Left ventricle myocardium inferior (tissue), 1 donor: ENCODE measurements at places on chromosomes 2 and 18.

- DNase-seq: peak; percentile 33
These were observed 73.0 kb upstream of the KCTD1 start for GRCh38 chr18:26621161-26622026.

DNA sequence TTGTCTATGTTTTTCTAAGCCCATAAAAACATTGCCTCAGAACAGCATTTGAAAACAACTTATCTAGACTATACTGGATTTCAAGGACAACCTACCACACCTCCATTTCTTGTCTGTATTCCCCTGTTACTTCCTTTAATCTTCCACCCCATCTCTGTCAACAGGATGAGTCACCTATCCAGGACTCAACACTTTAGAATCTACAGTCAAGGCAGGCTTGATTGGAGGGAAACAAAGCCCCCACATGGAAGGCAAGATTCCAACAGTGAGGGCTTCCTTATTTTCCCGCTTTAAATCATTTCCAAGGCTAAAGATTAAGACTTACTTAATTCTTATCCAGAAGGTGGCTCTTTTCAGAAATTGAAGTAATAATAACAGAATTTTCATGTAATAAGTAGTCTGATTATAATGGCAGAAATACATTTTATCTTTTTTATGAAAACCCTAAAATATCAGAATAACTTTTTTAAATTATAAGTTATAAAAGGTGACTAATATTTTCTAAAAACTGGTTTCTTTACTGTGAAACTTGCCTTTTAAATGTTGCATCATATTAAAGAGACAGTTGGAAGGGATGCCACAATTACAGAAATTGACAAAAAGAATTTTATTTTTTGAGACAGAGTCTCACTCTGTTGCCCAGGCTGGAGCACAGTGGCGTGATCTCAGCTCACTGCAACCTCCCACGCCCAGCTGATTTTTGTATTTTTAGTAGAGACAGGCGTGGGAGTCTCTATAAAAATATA, 138.7 kb upstream of the CCDC150 start:
- no peak for DNase-seq

- no peak for DNase-seq
These were observed 245.1 kb downstream of the LRRTM1 start for GRCh38 chr2:80059447-80059846.

DNA sequence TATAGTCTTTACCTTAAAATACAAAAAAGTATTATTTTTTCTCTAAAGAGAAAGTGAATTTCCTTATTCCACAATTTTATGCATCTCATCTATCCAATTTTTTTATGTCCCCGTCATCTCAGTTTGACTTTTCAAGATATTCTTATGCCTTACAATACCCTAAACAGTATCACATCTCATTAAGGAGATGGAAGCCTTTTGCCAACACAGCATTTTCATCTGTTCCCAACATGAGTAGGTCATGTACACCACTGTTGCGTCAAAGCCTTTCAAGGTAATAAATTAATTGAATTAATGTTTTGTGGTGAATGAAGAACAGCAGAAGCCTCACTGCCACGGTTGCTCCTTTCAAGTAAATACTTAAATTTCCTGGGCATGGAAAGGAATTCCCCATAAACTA, 299.4 kb downstream of the EPHA4 start:
- no peak for DNase-seq

GRCh38 chr2:140349695-140350094, 1569.5 kb upstream of the NXPH2 start:
- no peak for DNase-seq

DNA sequence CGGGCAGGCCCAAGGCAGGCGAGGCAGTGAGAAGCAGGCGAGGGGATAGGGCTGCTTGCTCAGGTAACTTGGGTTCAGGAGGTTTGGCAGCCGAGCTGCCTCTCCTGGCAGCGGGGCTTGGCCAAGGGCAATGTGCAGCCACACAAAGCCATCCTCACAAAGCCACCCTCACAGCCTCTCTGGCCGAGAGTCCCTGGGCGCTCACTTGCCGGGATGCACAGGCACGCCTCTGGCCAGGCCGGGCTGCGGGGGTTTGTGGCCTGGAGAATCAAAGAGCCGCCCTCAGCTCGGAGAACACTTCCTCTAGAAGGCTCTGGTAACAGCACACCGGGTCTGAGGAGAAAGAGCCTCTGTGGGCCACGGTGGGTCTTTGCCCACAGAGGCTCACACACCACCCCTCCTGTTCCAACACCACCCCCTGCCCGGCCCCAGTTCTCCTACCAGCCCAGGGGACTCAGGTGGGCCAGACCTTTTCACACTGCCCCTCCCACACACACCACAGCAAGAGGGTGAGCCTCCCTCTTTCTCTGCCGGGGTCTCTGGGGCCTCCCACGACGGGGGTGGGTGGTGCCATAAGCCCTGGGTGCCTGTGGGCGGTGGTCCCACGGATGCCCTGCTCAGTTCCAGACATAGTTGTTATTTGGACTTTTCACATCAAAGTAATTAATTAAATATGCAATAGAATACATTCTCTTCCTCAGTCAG, 186.9 kb downstream of the ZFP36L2 start:
- DNase-seq: no peak

DNA sequence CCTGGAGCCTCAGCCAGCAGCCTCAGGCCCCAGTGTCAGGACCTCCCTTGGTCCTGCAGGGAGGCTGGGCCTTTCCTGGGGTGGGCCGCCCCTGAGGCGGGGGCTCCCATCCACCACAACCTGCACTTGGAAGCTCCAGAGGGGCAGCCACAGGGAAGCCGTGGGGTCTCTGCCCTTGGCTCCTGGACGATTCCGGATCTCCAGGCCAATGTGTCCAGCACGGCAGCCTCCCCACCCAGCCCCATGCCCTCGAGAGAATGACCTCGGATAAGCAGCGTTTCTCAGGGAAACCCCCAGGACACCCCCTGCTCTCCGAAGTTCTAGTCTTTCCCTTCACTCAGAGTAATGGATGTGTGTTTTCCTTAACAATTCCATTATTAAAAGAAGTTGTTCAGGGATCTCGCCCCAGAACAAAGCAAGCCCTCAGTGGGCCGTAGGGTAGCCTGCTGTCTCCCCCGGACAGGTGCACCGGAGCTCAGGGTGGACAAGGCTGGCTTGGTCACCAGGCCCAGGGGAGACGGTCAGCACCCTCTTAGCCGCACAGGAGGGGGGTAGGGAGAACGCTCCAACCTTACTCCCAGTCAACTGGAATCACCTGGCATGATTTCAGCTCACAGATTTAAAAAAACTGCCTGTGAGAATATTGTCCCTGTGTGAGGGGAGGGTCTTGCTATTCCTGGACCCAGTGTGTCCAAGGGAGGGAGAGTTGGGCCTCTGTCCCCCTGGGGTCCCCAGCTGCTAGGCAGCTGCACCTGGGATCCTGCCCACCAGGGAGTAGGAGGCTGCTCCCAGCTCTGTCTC, 72.2 kb upstream of the OTOS start:
- DNase-seq: no peak

DNA sequence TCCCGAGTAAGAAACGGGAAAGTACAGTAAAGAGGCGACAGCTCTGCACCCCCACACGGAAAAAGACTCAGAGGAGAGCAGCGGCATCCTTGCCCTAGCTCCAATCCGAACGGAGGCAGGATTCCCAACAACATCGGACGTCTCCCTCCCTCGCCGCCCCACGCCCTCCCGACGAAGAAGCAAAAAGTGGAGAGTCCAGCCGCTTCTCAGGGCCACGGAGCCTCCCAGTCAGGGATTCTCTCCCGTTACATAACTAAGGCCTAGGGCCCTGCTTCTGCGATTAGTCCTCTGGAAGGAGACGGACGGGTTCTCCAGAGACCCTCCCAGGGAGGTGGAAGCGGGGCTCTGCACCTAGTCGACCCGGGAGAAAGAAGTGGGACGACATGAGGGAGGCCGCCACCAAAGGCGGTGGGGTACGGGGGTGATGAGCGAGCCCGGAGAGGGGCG, 587 bp downstream of the SUMO1 start:
- peak; percentile 18 for DNase-seq

GRCh38 chr18:49364821-49365220, 95.6 kb downstream of the DYM start:
- DNase-seq: no peak

DNA sequence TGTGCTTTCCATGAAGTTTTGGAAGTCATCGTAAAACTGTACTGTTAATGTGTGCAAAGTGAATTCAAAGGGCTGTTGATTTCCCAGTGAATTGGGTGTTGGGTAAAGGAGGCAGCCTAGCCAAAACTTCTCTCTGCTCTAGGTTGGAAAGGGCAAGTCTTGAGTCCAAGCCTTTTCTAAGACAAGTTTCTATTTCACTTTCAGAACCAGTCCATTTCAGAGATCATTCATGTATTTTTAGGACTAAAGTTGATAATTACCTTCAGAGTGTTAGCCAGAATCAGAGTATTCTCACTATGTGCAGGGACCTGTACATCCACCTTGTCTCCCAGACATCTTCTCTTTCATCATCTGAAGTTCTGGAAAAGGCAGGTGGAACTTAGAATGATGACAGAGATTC, 636.1 kb upstream of the KLHL29 start:
- no peak for DNase-seq

DNA sequence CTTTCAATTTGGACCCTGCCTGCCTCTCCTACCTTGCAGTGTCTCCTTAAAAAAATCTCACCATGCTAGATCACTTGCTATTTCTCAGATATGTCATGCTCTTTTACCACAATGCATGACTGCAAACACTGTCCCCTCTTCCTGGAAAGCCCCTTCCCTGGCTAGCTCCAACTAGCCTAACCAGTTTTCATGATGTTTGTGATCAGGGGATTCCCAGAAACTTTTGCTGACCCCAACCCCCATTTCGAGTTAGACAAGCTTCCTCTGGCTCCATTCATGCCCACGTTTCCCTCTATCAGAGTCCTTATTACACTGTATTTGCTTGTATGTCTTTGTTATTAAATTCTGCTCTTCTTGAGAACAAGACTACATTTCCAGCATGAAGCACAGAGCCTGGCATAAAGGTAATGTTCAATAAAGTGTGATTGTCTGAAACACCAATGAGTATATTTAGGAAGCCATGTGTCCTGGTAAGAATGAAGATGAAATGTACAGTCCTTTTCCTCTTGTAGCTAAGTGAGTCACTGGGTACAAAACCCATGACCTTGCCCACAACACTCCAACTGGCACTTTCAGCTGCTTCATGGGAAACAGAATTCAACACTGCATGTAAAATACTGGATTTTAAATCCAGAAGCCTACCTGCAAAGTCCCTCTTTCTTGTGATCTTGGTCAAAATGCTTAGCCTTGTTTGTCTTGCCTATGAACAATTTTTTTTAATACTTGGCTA, 62.0 kb upstream of the ATL2 start:
- no peak for DNase-seq

- no peak for DNase-seq
These were observed 53.1 kb upstream of the KCNG2 start for GRCh38 chr18:79744625-79745024.

GRCh38 chr18:11880586-11881304, 27.4 kb downstream of the MPPE1 start:
- DNase-seq: no peak

DNA sequence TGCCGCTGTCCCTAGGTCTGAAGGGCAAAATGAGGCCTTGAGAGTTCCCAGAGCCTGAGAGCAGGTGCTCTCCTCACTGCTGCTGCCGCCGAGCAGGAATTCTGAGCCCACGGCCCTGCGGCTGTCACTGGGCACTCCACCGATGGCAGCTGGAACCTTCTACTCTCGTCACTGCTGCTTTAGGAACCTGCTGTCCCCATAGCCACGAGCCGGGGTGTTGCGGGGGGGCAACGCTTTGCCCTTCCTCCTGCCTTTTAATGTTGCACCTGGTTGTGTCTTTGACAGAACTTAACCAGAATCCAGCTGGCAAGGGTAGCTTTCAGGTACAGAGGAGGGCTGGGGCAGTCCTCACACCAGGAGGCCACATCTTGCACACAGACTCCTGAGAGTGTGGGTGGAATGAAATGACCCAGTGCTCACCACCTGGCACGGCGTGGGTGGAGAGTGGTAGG, 32.3 kb downstream of the NCK2 start:
- DNase-seq: no peak

DNA sequence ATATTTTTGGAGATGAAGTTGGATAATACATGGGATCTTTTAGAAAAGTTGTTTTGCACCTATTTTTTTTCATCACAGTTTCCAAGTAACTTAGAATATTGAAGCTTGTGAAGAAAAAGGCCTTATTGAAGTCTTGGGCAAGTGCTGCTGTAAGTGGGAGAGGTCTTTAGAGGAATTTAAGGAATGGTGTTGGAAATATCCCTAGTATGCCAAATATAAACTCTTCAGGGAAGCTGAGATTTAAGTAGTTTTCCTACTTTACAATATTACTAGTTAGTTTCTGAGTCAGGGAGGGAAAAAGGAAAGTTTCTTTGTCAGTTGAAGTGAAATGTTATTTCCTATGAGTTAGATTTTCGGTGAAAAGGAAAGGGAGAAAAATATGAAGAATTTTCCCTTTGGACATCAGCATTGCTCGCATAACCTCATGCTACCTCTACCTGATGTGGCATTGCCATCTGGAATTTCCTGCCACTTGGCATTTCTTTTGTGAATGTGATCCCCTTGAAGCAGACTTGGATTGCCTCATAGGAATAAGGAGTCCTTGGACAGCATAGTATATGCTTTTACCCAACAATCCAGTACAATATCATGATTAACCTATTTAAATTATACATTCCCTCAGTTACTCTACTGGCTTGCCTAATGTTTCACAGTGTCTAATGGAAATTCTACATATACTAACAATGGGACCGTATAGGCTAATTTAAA, 12.1 kb downstream of the PLEKHH2 start:
- no peak for DNase-seq

DNA sequence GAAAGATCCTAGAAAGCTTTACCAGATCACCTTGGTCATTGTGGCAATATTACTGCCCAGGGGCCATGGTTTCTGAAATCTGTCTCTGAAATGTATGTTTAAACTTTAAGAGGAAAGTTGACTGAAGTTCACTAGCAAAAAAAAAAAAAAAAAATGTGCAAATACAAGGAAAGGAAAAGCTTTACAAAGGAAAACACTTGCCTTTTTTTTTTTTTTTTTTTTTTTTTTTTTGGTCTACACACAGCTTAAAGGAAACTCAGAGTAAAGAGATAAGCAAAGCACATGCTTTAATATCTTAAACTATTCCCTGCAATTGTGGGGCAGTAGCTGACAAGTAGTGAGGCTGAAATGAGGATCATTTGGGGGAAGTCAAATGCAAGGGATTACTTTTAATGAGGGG, 174.2 kb upstream of the EPAS1 start:
- no peak for DNase-seq

- no peak for DNase-seq
These were observed 927.9 kb upstream of the ACVR2A start for GRCh38 chr2:146916914-146917313.

GRCh38 chr2:170930991-170931266, 1.9 kb downstream of the GORASP2 start:
- no peak for DNase-seq

DNA sequence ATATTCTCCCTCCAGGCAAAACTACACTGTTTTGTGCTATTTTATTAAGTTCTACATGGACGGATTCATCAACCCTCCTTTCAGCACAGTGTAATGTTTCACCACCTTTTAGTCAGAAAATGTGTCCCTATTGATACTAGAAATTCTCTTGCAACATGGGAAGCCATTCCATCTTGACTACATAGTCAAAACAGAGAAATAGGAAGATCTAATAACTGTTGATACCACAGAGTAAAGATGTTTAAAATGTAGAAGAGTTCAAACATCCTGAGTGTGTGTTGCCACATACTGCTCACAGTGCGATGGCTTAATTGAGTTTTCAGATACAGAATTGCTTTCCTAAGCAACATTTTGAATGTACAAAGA, 492.2 kb upstream of the RAB12 start:
- DNase-seq: no peak
